Heart right ventricle (tissue), 16 donors: ENCODE measurements at places on chromosomes 5 and 9. TPM values are rescaled to one million over a fixed set of nuclear protein-coding genes. Genes with fewer than 3 reads are reported as not detected.

- DNase-seq, result no peak
Measured at GRCh38 chr5:149313151-149313841, 32.0 kb upstream of the GRPEL2 start.

DNA sequence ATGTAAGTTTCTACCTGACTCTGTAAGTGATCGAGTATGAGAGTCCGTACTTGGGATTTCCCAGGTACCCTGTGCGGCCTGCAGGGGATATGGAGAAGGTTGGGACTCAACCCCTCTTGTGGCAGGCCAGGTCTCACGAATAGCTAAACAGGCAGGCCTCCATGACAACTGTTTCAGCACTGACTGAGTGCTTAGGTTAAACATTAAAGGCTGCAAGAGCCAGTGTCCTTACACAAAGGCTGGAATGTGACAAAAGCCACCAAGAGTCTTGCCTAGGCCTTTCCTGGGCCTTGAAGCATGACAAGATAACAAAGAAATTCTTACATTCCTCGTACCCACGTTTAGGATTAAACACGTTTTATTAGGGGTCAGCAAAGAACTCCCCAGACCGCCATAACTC is 58.6 kb downstream of the THBS4 start:
- DNase-seq, result no peak

- peak; percentile 26 for DNase-seq
Measured at GRCh38 chr5:15031180-15031579, 159.6 kb upstream of the ANKH start.

- DNase-seq, result no peak
Measured at GRCh38 chr5:58048954-58049353, 410.9 kb downstream of the PLK2 start.

GRCh38 chr5:142685418-142686209 is at the start of gene FGF1:
Gene FGF1 (minus strand): TSS chr5:142686090. CDS start chr5:142614127, 71,963 bp downstream.
- peak; percentile 70 for DNase-seq

DNA sequence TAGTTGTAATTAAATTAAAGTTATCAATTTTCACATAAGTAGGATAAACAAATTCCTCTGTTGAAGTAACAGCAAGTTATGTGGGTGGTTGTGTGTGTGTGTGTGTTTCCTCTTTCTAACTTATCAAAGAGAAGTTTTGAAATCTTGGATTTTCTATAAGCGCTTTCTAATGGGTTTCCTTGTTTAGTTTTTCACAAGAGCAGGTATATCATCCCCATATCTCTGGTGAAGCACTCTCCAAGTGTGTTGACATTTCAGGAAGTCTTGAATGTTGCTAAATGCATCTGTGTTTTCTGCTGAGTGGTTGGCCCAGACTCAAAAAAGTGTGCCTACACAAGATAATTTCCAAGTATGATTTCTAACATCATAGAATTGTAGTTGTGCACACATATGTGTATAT is 43.3 kb downstream of the PRDM6 start:
- no peak for DNase-seq

GRCh38 chr9:125694478-125694877 is 12.5 kb downstream of the MAPKAP1 start:
- DNase-seq, result no peak

DNA sequence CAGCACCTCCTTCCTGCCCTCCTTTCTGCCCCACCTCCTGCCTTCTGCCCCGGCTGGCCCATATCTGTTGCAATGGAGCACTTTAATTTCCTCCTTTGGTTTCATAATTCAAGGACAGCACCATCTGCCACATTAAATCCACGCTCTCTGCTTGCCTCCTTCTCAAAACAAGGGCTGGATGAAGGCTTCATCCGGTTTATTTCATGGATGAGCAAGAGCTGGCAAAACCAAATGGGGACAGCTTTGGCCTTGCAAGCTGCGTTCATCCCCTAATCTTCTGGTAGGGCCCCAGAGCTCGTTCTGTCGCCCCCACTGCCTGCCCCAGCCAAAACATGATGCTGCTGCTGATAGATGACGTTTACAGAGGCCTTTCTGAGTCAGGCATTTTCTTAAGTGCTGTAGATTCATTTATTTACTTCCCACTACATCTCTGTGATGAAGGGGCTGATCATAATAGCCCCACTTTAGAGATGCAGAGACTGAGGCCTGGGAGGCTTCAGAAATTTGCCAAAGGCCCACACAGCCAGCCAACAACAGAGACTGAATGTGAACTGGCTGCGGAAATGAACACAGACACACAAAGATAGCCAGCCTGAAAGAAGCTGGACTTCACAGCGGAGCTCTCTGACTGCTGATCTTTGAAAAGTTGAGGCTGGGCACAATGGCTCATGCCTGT is 115.6 kb upstream of the CPEB4 start:
- DNase-seq, result no peak

DNA sequence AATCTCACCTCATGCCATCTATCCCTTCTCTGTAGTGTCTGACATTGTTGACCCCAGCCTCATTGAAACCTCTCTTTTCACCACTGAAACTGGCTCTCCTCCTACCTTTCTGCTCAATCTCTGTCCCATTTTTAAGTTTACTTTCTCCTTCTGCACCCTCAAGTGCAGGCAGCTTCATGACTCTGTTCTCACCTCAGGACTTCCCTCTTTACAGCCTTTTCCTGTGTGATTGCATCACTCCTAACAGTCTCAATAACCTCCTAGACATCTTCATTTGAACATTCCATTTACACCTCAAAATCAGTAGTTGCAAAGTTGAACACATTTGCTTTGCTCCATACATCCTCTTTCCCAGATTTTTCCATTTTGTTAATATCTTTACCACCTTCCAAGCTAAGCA is 172.1 kb downstream of the RASEF start:
- DNase-seq, result no peak

DNA sequence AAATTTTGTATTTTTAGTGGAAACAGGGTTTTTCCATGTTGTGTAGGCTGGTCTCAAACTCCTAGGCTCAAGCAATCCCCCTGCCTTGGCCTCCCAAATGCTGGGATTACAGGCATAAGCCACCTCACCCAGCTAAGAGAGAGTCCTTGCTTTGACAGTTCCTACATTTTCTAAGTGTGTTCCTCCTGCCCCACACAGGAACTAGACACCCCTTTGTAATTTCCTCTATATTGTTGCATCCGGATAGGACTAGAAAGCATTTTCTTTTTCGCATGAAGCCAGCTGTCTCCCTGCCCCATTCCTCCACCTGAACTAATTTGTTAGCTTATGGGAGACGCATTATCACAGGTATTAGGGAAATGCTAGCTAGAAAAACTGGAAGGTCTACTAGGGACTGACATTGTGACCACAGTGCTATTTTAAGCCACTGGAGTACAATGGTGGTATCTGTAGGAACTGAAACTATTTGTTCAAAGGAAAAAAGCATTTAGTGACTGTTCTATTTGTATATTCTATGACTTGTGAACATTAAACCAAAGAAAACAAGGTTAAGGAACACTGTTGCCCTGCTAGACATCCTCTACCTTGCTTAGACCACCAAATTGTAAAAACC is 214.1 kb downstream of the SMARCA2 start:
- DNase-seq, result no peak

DNA sequence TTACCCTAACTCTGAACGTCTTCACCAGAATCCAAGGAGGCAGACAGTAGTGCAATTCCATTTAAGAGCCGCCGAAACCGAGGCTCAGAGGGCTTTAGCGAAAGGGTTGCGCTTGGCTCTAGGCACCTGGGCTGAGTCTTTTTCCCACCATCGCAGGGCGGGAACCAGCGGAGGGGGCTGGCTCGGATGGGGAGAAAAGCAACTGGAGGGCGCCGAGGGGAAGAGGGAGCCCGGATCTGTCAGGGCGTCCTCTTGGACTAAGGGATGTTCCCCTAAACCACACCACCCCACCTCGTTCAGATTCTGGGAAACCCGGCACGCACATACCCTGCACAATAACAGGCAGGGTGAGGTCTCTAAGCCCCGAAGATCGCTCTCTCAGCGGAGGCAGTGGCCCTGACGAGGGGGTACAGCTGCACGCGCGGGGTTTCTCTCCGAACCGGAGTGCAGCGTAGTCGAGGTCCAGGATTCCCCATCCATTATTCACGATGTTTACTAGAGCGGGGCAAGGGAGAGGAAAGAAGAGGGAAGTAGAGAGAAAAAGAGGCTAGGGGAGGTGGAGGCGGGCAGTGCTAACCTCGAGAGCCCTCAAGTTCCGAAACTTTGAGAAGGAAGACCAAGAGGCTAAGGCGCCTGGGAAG is 1.3 kb upstream of the POU4F3 start:
- DNase-seq, result no peak

GRCh38 chr9:108621991-108622855 is 233.6 kb downstream of the ACTL7B start:
- DNase-seq, result no peak

- no peak for DNase-seq
Measured at GRCh38 chr9:115810166-115810565, 343.4 kb upstream of the PAPPA start.

GRCh38 chr5:172506921-172507320 is 52.6 kb upstream of the SH3PXD2B start:
- peak; percentile 3 for DNase-seq

DNA sequence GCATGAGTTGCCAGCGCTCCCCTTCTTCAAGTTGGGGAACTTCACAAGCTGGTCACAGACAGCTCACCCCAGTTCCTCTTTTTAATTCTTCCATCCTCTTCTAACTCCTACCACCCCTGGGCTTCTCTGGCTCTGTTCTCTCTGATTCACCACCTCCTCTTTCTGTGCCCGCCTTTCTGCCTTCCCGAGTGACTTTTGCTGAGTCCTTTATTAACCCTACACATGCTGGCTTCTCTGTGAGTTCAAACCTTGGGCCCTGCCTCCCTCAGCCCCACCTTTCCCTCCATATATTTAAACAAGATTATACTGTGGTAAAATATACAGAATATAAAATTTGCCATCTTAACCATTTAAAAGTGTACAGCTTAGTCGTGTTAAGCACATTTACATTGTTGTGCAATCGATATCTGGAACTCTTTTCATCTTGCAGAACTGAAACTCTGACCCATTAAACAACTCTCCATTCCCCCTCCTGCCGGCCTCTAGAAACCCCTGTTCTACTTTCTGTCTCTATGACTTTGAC is 32.0 kb downstream of the SLC46A2 start:
- DNase-seq, result no peak

GRCh38 chr5:181053488-181054121 is 13.5 kb downstream of the BTNL9 start:
- DNase-seq, result no peak

GRCh38 chr5:173852790-173853359 is 35.3 kb upstream of the CPEB4 start:
- no peak for DNase-seq

- DNase-seq, result no peak
Measured at GRCh38 chr9:15294604-15295003, 12.4 kb downstream of the TTC39B start.

- no peak for DNase-seq
Measured at GRCh38 chr5:17105744-17106418, 111.5 kb upstream of the BASP1 start.

GRCh38 chr5:136375920-136376319 is 10.6 kb upstream of the TRPC7 start:
- DNase-seq, result no peak

DNA sequence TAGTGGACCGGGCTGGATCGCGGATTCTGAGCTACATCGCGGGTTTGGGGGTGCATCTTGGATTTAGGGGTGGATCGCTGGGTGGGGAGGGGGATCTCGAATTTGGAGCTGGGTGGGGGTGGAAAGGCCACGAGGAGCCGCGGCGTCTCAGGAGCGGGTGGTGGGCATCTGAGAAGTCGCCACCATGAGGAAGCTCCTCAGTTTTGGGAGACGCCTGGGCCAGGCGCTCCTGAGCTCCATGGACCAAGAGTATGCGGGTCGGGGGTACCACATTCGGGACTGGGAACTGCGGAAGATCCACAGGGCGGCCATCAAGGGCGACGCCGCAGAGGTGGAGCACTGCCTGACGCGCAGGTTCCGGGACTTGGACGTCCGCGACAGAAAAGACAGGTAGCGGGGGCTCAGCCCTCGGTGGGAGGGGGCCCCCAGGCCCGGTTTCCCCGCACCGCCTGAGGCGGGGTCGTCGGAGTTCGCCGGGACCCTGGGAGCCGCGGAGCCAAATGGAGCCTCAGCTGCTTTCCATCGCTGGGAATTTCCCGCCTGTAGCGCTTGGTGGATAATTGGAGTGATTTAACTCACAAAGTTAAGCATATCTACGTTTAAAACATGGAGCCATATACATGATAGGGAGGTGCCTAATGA is 376 bp downstream of the ANKRD18B start:
- DNase-seq, result no peak

DNA sequence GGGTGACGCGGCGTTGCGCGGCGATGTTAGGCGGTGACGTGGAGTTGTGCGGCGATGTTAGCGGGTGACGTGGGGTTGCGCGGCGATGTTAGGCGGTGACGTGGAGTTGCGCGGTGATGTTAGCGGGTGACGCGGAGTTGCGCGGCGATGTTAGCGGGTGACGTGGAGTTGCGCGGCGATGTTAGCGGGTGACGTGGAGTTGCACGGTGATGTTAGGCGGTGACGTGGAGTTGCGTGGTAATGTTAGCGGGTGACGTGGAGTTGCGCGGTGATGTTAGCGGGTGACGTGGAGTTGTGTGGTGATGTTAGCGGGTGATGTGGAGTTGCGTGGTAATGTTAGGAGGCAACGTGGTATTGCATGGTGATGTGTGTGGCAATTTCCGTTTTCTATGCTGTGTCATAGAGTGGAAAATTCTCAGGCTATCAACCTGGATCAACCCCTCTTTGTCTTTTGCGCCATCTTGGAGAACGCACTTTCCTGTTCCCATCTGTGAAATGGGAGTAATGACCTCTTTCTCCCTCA is 76.0 kb downstream of the ANKRD33B start:
- DNase-seq, result no peak

DNA sequence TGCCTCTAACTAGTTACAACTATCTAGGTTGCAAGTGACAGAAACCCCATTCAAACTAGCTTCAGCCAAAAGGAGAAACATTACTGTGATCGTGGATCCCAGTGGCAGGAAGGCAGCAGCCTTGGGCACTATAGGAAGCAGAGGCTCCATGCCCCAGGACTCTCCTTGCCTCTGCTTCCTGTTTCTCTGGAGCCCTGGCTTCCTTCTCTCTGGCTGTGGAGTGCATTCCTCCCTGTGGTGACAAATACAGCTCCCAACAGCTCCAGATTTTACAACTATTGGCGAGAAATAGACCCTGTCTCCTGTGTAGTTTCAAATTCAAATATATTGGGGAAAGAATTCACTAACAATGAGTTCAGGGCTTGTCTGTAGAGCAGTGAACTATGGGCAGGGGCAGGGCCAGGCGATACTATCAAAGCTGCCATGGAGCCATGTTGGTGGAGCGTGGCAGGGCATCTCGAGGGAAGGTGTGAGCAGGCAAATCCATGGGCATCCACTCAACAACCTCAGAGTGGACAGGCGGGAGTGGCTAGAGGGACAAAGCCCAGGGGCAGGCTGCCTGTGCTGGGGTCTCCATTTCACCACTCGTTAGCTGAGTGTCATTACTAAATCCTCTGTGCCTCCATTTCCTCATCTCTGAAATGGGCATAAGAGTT is 189.5 kb downstream of the ERCC6L2 start:
- no peak for DNase-seq

- no peak for DNase-seq
Measured at GRCh38 chr5:65969539-65970393, 43.4 kb downstream of the ERBIN start.

Gene PCDHA10
- total RNA-seq, result 0.06 TPM

Gene AFAP1L1
- total RNA-seq, result 53.8 TPM

Gene ANKRD31
- total RNA-seq, result 0.11 TPM

Gene LCN9
- not detected for total RNA-seq

Gene PHYHD1
- 18.9 TPM for total RNA-seq

Gene MARCOL
- not detected for total RNA-seq

Gene PGM5
- total RNA-seq, result 240 TPM

Gene PLEKHG4B
- not detected for total RNA-seq

Gene TMEM171
- not detected for total RNA-seq

Gene C8G
- total RNA-seq, result 2.8 TPM

Gene LHX2
- total RNA-seq, result not detected

Gene CAMSAP1
- 16.4 TPM for total RNA-seq
